ENCODE measurements at places on chromosomes 4 and X.

DNA sequence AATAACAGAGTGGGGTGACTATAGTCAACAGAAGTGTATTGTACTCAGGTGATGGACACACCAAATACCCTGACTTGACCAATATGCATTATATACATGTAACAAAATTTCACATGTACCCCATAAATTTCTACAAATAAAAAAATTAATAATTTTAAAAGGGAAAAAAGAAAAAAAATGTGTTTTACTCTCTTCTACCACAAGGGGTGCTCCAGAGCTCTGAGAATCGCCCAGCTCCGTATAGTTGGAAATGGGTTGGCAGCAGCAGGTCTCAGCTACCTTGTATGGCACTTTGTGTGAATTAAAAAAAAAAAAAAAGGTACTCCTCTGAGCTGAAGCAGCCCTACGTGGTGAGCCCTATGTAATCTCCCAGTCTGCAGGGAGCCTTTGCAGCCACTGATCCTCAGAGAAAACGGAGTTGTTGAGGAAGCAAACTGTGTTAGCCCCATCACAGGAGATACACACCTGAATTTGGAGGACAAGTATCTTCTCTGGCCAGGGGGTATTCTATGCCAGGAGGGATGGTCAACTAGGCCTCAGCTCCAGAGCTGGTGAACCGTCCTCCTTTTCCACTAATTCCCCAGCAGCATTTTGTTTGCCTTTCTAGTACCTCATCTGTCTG lies 17.2 kb upstream of the POLA1 start:
- no peak for DNase-seq

GRCh38 chr4:132646186-132646585 lies 502.9 kb upstream of the PCDH10 start:
- DNase-seq: no peak

GRCh38 chr4:157223456-157223855 lies 2.9 kb downstream of the GRIA2 start:
- no peak for DNase-seq

GRCh38 chr4:114015444-114015899 lies 36.0 kb upstream of the ARSJ start:
- DNase-seq: no peak

DNA sequence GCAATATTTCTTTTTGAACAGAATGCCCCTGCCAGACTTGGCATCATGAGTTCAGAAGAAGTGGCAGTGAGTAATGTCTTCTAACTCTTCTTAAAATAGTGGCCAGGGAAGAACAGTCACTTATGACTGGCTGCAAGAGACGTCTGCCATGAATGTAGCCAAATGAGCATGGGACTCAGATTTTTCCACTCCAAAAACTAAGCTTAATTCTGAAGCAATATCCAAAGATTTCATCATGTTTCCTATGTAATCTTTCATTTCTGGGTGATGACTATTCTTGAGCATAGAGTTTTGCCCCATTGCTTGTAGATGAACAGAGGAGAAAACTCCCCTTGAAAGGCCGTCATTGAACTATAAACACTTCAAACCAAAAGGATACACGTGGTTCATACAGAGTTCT lies 11.8 kb downstream of the AMBN start:
- DNase-seq: no peak

GRCh38 chrX:72532366-72532765 lies 40.3 kb downstream of the HDAC8 start:
- DNase-seq: no peak

DNA sequence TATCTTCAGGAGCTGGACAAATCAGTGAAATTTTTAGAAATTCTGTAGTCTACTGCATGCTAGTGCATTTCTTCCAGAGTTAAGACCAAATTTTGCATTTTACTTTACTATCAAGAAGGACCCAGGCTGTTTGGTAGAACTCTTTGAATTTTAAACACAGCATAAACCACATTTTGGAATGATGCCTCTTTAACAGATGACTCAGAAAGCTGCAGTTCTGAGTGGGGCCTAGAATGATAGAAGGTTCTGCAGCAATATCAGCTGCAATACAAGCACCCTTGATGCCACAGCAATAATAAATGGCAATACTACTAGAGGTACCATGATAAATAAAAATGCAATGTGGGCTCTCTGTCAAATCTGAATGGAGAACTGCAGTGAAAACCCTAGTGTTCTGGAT lies 198.7 kb downstream of the TMA16 start:
- no peak for DNase-seq

DNA sequence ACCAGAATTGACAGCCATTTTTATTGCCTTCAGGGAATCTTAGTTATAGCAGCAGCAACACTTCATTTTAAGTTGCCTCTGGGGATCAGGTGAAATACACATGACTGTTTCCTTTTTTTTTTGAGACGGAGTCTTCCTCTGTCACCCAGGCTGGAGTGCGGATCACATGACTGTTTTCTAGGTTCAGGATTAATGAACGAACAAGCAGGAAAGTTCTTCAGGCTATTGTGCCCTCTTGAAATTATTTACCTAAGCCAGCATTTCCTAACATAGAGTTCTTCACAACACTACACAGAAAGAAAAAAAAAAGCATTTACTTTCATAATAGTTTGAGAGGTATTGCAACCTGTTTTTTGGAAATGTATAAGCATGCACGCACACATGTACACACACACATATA lies 2032.8 kb downstream of the PCDH7 start:
- no peak for DNase-seq

GRCh38 chrX:567891-568290 lies 62.7 kb upstream of the SHOX start:
- no peak for DNase-seq

DNA sequence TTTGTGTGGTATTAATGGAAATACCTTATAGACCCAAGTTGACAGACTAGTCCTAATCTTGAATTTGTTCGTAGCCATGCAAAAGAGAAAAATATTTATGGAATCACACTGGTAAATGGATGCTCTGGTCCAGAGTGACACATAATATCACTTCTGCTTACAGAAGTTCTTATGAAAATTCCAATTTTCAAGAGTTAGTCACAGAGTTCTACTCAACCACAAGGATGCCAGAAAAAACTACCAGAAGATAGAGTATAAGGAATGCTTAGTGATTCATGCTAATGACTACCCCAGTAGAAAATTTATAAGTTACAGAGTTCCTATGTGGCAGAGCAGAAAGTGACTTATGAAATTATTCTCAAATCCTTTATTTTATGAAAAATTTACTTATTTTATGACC lies 1384.8 kb downstream of the FAM133A start:
- DNase-seq: no peak

GRCh38 chrX:8946563-8946962 lies 87.4 kb downstream of the FAM9B start:
- DNase-seq: no peak

DNA sequence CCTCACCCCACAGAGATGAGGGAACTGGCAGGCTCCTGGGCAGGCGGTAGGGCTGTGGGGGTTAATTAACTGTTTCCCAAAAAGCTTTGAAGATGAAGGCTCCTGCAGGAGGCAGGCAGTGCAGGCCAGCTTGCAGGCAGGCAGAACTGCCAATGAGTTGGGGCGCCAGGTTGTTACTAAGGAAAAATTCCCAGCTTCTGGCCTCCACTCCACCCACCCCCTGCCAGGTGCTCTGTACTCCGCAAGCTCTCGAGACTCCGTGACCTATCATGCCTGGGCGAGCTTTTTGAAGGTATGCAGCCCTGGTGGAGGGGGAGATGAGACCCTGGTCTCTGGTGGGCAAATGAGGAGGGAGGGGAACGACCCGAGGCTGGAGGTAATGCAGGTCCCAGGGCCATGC lies 41.8 kb downstream of the PJA1 start:
- no peak for DNase-seq
